ENCODE measurements at places on chromosomes 5 and 9.

DNA sequence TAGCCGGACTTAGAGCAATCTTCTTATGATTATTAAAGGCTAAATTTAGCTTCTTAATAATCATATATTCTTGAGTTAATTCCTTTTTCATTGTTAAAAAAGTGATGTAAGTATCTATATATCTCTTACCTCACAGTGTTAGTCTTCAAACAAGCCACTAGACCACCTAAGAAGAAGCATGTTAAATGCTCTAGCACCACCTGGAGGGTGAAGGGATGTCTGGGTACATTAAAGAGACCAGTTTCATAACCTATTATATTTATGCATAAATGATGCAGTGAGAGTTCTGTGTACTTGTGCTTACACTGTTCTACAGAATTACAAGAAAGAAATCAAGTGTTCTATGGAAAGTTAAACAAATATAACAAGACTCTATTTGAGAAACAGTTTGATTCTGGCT, 55.9 kb upstream of the SLCO6A1 start:
- no peak for DNase-seq

DNA sequence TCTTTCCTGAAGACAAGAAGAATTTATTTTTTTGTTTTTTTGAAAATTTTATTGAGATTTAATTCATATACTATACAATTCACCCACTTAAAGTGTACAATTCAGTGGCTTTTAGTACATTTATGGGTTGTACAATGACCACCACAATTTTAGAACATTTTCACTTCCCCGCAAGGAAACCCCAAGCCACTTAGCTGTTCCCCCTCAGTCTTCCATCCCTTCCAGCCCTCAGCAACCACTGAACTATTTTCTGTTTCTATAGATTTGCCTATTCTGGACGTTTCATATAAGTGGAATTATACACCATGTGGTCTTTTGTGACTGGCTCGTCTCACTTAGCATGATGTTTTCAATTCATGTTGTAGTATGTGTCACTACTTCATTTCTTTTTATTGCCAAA, 28.0 kb downstream of the DNAI1 start:
- DNase-seq, result no peak

DNA sequence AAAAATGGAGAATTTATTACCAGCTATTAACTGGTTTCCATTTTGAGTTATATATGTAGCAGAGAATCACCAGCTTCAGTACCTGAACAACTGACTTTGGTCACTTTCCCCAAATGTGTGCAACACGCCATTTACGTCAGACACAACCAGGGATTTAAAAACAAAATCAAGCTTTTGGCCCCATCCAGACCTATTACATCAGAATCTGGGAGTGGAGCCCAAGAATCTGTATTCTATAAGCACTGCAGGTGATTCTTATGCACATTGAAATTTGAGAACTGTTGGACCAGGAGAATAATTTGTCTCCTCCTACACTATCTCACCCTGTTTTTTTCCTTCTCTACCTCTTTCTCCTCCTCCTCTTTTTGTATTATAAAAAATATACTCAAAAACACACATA, 295.9 kb downstream of the PRELID2 start:
- DNase-seq, result no peak

DNA sequence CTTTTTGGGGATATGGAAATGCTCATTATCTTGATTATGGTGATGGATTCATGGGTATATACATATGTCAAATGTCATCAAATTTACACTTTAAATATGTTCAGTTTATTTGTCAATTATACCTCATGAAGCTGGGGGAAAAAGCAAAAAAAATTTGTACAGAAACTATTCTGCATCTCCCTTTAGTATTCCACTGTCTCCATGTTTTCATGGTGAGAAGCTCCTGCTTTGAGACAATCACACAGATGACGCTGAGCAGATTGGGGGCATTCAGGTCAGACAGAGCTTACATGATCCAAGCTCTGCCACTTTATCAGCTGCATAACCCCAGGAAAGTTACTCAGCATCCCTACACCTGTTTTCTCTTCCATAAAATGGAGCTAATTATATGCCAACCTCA, 101.5 kb downstream of the PLPPR1 start:
- no peak for DNase-seq

DNA sequence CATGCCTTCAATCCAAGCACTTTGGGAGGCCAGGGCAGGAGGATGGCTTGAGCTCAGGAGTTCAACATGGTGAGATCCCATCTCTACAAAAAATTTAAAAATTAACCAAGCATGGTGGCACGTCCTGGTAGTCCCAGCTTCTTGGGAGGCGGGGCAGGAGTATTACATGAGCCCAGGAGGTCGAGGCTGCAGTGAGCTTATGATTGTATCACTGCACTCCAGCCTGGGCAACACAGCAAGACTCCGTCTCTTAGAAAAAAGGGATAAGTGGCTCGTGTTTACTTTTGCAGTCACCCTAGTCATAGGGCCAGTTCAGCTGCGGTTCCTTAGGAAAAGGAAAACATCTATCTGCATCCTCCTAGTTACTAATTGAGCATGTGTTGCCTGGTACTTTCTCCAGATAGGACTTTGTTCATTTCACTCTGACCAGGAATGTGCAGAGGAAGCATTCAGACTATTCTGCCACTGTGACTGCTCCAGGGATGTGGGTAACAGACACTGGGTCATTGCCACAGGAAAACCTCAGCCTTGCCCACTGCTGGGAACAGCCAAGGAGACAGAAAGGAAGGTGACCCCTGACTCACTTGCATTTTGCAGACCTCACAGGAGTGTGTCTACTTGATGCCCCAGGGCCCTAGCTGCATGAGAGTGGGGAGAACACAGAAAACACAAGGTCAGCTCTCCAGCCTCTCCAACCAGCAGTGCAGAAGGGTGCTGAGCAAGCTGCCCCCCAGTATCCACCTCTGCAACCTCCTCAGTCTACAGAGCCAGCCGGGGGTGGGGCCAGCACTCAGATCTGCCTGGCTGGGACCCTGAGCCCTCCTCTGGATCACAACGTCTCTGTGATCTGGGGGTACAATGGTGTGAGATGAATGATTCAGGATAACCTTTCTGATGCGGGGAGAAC, 33.9 kb upstream of the ALDH1B1 start:
- no peak for DNase-seq

- DNase-seq, result no peak
These were observed 554.0 kb upstream of the KLF4 start for GRCh38 chr9:108043585-108043984.
